NCI-H187 treated with DMSO at 0.1 percent for 48 hours (cell line): ENCODE measurements at places on chromosomes 3 and 15.

DNA sequence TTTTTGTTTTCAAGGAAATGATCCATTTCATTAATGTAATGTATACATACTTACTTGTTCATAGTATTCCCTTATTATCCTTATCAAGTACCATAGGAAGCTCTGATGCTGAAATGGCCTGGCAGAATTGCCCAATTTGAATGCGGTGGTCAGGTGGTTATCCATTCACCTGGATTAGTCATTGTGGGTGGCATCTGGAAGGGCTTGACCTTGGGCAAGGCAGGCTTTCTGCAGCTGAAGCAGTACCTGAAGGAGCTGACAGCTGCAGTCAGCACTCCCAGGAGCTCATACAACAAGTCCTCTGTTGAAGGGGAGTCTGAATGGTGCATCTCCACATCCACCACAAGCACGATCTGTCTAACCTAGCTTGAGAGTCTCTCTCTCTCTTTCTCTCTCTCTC is 12.2 kb upstream of the IQCF5 start:
- DNase-seq = no peak

GRCh38 chr3:47713655-47714054 is 68.0 kb downstream of the SMARCC1 start:
- DNase-seq = no peak

DNA sequence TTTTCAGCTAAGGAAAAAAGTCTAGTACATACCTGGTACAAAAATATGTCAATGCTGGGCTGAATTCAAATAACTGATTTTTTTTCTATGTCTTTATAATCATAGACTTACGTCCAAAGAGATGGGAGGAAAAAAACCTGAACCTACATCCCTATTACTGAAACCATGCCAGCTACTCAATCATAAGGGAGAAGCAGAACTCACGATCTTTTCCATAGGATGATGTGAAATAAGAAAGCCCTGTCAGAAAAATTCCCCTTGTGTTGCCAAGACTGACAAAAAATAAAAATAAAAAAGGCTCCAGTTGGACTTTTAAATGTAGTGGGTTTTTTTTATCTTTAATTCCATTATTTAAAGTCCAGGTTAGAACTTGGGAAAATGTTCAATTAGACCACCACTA is 3.3 kb downstream of the MSL2 start:
- no peak for DNase-seq

GRCh38 chr3:177889161-177889560 is 647.1 kb upstream of the KCNMB2 start:
- no peak for DNase-seq

- DNase-seq = no peak
These were observed 16.8 kb upstream of the CCNDBP1 start for GRCh38 chr15:43168192-43169107.

GRCh38 chr3:143668924-143669790 is 179.1 kb downstream of the SLC9A9 start:
- DNase-seq = no peak

DNA sequence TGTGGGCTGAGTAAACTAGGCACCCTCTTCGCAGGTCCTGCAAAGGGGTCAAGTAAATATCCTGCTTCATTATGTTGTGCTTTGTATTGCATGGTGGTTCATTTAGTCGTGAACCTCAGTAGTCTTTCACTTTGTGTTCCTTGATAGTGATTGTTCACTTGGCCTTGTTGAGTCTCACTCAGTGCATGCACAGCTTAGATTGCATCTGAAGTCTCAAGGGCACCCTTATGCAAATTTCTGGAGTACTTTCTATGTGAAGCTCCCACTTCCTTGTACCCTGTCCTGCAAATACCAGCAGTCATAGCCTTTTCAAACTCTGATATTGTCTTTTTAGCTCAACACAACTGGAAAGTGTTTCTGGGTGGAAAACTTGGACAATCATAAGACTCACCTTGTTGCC is 519.2 kb downstream of the NAALADL2 start:
- no peak for DNase-seq

DNA sequence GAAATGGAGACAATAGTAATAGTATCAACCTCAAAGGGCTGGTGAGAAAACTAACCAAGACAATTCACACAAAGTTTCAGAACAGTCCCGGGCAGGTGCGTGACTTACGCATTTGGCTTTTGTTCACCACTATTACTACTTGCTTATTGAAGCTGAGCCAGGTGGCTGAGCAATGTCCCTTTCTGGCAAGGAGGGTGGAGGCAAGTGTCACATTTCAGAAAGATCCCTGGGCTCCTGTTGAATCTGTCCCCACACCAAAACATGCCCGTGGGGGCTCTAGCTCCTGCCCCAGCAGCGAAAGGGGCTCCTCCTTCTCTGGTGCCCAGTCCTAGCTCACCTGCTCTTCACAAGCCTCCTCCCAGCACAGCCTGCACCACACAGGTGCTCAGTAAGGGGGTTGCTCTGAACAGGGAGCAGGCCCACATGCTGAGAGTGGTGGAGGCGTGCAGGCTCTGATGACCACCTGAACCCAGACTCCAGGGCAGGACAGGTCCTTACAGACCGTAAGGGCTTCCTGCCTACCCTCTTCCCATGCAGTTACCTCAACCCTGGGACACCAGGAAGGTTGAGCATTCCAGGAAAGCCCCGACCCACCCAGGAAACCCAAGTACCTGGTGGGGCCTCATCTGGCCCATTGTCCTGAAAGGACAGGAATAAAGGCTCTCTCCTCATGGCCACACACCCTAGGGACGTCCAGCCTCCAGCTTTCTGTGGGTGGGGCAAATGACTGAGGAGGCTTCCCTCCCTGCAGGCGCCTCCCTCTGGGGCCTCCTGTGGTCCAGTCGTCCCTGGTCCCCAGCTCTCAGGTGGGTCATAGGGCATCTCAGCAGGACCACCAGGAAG is 32.6 kb downstream of the SEMA7A start:
- DNase-seq = no peak

DNA sequence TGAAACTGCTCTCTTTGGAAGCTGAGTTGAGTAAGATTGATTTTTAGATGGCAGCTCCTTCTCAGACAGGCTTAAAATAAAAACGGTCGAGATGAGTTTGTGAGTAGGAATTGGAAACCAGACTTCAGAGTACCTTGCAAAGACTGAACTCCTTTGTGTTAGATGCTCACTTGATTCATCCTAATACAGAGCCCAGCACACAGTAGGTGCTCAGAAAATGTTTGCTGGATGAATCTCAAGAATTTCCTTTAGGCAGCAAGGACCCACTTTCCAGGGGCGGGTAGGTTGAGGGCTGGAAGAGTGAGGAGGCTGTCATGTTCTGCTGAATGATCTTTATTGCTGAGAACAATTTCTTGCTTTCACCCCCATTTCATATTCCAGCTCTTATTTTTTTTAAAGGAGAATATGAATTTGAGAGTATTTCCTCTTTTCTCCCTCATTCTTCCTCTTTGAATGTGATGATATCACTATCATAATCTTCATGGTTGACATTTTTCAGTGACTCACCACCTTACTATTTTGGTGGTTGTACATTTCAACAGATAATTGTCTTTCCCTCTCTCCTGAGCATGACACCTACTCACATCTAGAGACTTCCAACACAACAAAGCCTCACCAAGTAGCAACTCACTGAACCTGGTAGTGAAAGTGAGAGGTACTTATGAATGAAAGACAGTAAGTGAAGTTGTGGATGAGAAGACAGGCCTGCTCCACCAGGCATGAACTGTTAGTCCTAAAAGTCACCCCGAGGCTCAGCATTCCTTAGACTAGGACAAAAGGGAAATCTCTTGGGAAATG is 113.3 kb downstream of the PDCD6IP start:
- DNase-seq = no peak

- DNase-seq = no peak
These were observed 9.3 kb downstream of the MKRN3 start for GRCh38 chr15:23574742-23575141.

GRCh38 chr15:95168951-95169431 is 937.6 kb downstream of the MCTP2 start:
- DNase-seq = no peak

- DNase-seq = no peak
These were observed 401 bp downstream of the SEC11A start for GRCh38 chr15:84715441-84716035.

- DNase-seq = no peak
These were observed 5.8 kb downstream of the HEXA start for GRCh38 chr15:72369964-72370363.

DNA sequence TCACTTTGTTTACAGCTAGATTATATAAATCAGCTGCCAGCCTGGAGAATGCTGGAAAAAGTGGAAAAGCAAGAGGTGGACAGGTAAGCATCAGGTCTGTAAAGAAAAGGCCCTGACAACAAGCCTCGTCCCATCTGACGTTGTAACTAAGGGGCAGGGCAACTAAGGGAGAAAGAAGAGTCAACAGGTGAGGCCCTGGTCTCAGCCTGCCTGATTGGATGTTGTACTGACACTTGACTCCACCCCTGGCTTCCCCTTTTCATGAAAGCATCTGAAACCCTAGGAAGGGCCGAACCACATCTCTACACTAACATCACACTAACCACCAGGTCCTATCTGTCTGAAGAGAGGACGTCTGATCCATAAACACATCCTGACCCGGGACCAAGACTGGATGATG is 357.6 kb upstream of the CFAP20DC start:
- DNase-seq = no peak

- DNase-seq = no peak
These were observed 136.7 kb upstream of the CHL1 start for GRCh38 chr3:59854-60253.

GRCh38 chr3:134790065-134790464 is 5.0 kb upstream of the EPHB1 start:
- no peak for DNase-seq

GRCh38 chr3:191290311-191291025 is 38.7 kb upstream of the CCDC50 start:
- DNase-seq = no peak

DNA sequence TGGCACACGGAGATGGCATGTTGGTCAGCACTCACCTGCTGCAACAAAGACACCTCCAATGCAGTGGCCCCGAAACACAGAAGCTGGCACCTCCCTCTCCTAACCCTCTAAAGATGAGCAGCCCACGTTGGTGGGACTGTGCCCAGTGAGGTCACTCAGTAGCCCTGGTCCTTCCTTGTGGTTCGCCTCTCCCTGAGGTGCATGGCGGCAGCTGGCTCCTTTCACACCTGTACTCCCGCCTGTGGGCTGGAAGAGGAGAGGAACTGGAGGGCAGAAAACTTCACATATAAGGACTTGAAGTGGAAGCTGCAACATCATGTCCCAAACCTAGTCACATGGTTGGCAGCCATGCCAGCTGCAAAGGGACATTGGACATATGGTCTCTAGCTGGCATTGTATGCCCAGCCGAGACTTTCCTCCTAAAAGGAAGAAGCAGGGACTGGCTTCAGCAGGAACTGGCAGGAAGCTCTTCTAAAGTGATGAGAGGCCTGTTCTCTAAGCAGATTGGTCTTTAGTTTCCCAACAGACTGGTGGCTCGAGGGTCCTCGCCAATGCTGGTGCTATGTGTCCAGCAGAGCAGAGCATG is 10.8 kb upstream of the C3orf22 start:
- DNase-seq = no peak

GRCh38 chr3:131756405-131756804 is 253.6 kb upstream of the MRPL3 start:
- no peak for DNase-seq

DNA sequence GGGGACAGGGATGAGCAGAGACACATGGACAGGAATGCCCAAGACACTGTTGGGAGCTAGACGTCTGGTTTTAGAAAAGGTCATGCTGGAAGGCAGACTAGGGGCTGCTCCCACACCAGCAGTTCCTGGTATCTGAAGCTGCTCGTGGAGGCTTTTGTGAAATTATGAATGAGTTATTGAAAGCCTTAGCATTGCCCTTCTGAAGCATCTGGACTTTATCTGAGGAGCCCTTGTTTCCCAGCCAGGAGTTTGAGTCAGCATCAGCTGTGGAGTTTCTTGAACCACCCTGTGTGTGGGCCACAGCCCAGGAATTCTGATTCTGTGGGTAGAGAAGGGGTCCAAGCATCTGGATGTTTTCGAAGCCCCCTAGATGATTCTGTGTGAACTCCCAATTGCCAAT is 258.7 kb downstream of the SLCO3A1 start:
- DNase-seq = no peak

- no peak for DNase-seq
These were observed 17.7 kb downstream of the PTH1R start for GRCh38 chr3:46895204-46895660.

DNA sequence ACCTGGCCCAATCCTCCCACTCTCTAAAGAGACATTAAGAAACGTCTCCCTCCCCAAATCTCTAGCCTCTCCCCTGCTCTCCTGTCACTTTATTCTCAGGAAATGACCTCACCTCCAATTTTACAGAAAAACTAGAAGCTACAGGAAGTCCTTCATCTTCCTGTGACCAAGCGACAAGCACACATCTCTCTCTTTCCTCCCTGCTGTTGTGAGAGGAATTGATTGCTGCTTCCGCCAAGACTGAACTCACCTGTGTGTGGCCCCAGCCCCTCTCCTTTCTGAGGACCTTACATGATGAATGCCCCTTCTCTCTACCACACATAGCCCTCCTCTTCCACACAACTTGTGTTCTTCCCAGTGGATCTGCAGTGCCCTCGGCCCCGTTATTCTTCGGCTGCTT is 18.2 kb downstream of the DNAJB8 start:
- no peak for DNase-seq

DNA sequence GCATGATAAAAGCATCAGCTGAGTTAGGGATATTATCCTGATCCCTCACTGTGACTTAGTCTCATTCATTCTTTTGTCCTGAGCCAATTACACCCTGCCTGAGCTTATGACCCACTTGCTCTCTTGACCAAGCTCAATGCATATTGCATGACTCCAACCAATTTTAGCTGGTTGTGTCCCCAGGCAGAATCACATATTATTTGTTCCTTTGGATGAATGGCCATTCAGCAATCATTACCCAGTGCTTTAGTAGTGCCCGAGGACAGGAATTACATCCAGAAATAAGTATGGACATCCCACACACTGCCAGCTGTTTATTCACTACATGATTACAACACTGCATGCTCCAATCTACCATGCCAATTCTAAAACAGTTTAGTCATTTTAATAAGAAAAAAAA is 322.5 kb downstream of the ZBBX start:
- DNase-seq = no peak

GRCh38 chr3:134066651-134067530 is 37.2 kb upstream of the SLCO2A1 start:
- no peak for DNase-seq

GRCh38 chr3:106288781-106289180 is 420.0 kb upstream of the CBLB start:
- no peak for DNase-seq

DNA sequence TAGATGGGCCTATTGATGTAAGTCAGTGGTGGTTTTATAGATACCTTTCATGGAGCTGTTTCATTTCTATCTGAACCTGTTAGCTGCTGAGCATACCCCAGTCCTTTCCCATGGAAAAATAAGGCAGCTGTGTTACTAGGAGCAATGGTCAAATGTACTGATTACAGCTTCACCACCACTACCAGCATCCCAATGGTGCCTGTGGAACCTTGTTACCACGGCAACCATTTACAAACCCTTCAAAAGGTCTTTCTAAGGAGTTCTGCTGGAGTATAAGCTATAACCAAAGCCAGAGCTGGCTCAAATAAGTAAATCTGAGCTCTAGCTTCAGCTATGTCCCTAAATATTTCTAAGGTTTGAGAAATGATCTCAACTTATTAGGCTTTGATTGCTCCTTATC is 133.4 kb upstream of the ACP3 start:
- no peak for DNase-seq

GRCh38 chr15:55528812-55529211 is 20.8 kb upstream of the DNAAF4 start:
- no peak for DNase-seq
